Smooth muscle cell of the brain vasculature (primary cell): ENCODE measurements at places on chromosomes 3 and 15.

DNA sequence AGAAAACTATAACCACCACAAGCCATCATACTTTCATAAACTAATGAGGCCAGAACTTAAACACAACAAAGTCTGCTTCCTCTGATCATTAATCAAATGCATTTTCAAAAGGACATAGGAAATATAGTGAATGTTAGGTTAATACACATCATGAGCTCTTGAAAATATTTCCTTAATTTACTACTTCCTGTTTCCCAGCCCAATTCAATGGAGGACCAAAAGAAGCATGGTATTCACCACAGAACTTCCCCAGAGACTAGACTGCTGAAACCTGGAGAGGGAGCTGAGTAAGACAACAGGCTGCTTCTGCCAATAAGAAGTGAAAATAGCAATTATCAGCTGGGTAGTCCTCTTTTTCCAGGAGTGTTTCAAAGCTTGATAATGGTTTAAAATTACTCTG is 250.3 kb downstream of the ULK4 start:
- DNase-seq: no peak

GRCh38 chr3:23949784-23950183 is 4.7 kb downstream of the NR1D2 start:
- no peak for DNase-seq

- DNase-seq: no peak
Observed at GRCh38 chr3:16286161-16286560, 21.1 kb downstream of the OXNAD1 start.

DNA sequence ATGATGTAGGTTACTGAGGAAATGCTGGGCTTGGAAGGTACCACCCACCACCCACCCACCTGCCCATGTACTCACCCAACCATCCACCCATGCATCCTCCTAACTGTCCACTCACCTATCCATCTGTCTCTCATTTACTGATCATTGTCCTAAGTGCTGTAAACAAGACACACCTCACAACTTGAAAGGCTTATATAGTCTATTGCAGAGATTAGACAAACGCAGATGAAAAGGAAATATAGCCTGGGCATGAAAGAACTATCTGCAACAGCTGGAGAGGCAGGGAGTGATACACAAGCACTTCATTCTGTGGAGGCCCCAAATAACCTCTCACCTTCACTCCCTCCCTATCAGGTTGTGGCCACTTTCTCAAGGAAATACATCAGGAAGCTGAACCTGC is 54.0 kb downstream of the DAPK2 start:
- no peak for DNase-seq

GRCh38 chr3:63244486-63244885 is 33.6 kb upstream of the SYNPR start:
- DNase-seq: no peak

DNA sequence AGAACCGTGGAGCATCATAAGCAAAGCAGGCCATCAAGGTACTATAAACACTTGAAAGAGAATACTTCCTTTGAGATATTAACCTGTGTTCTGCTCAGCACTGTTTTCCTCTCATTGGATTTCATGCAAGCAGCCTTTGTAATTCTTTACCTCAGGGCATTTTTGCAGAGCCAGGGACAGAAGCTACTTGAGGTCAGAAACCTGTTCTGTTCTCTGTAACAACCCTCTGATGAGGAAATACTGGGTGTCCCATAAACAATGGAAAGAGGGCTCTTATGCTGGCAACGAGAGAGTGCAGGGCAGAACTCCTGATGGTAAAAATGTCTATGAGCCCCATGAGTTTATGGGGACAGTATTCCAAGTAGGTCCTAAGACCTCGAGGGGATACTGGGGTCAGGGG is 66.0 kb downstream of the DCLK3 start:
- DNase-seq: no peak

GRCh38 chr15:31161951-31162350 is 60.4 kb upstream of the TRPM1 start:
- no peak for DNase-seq

DNA sequence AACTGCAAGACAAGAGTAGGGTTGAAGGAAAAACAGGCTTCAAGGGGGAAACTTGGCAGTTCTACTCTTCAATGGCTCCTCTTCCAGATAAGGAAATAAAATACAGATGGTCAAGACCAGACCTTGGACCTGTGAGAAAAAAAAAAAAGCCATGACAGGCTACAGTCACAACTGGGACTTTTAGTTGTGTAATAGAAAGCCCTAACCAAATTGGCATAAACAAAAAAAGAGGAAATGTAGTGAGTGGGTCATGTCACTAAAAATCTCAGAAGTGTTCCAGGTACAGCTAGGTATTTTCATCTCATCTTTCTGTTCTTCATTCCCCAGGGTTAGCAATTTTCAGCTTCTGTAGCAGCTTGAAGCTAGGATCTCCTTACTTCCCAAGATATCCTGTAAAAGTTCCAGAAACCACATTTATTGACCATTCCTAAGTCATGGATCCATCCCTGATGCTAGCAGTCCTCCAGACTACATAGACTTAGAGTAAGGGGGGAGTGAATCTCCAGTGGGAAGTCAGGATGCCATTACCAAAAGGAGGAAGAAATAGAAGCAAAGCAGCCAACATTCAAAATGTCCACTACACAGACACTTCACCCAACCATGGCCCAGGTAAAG is 61.0 kb upstream of the CSTA start:
- DNase-seq: no peak

DNA sequence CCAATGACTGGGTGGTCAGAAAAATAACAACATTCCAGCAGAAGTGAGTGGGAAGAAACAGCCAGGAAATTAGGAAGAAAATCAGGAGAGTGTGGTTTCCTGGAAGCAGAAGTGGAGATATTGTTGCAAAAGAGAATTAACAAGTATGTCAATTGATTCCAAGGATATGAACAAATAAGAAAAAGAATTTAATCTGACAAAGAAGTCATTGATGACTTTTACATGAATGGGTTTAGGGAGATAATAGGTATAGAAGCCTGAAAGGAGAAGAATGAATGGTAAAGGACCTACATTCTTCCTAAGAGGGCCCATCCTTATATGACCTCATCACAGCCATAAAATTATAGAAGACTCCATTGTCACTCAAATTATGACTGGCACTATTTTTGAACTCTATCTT is 1440.1 kb downstream of the OTOL1 start:
- no peak for DNase-seq

GRCh38 chr3:123405936-123406510 is 42.9 kb downstream of the ADCY5 start:
- DNase-seq: no peak

DNA sequence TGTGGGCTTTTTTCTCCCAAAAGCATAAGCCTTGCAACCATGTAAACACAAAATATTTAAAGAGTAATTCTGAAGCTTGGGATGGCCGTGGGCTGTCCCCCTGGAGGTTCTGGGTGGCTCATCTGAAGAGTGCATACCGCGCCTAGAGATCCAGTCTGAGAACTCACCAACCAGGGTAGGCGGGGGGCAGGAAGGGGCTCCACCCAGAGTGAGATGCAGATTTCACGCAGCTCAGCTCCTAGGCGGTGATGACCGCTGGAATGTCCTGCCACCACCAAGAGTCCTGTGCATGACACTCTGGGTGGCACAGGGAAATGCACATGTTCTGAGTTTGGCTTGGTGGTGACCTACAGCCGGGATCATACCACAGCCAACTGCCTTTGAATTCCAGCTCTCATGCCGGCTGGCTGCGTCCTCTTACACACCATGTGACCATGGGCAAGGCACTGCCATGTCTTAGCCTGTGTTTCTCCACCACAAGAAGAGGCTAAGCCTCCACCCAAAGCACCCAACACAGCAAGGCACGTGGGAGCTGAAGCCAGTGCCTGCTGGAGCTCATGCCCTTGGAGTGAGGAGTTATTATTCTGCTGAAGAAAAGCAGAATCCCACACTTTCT is 125.1 kb upstream of the IQSEC1 start:
- no peak for DNase-seq
